ENCODE measurements at places on chromosomes 2 and 18. TPM values are rescaled to one million over a fixed set of nuclear protein-coding genes. Genes with fewer than 3 reads are reported as not detected.

DSG2 gene
- total RNA-seq, result 73.2 TPM

RGPD3 gene
- total RNA-seq, result 0.08 TPM

AKAIN1 gene
- total RNA-seq, result not detected

UGT1A8 gene
- not detected for total RNA-seq

RPRM gene
- not detected for total RNA-seq

HOXD11 gene
- not detected for total RNA-seq

FLACC1 gene
- total RNA-seq, result not detected

RESP18 gene
- not detected for total RNA-seq

Measured in hair follicular keratinocyte (primary cell).